ENCODE measurements at places on chromosomes 6 and 20.
A peak's percentile ranks its signal among the peaks of the same experiment; 100 is the strongest.

- DNase-seq, result no peak
Observed at GRCh38 chr6:167915139-167915538, 82.3 kb upstream of the KIF25 start.

DNA sequence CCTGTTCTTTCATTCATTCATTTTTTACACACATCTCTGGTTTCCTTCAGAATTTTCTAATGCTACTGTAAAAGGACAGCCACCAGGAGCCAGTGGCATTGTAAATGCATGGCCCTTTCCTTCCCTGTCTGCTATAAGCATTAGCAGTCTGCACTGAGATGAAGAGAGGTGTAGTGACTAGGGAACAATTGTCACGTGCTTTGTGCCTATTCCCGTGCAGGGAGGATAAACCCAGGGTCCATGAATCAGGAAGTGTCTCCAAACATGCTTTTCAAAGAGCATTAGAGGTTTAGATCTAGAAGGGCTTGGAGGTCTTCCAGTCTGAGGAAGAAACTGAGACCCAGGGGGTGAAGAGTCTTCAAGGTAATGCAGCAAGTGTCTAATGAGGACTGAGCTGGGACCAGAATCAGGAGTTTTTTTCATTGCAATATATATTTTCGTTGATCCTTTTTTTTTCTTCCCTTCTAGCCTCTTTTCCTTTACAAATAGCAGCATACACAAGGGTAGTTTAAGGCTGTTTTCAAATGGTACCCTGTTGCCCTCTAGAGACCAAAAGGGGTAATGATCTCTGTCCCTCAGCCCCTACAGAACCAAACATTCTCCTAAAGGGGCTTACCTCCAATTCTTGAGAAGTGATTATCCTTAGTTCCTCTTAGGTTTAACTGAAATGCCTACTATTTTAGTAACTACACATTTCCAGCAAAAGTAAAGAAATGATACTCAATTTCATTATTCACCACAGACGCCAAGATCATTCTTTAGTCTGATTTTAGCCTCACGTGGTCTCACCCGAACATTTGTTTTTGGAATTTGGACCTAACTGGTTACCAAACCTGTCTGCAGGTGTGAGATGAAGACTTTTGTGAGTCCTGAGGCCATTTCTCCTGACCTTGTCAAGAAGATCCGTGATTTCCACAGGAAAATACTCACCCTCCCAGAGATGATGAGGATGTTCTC is 6.6 kb downstream of the TRIM15 start:
- peak; percentile 5 for DNase-seq

DNA sequence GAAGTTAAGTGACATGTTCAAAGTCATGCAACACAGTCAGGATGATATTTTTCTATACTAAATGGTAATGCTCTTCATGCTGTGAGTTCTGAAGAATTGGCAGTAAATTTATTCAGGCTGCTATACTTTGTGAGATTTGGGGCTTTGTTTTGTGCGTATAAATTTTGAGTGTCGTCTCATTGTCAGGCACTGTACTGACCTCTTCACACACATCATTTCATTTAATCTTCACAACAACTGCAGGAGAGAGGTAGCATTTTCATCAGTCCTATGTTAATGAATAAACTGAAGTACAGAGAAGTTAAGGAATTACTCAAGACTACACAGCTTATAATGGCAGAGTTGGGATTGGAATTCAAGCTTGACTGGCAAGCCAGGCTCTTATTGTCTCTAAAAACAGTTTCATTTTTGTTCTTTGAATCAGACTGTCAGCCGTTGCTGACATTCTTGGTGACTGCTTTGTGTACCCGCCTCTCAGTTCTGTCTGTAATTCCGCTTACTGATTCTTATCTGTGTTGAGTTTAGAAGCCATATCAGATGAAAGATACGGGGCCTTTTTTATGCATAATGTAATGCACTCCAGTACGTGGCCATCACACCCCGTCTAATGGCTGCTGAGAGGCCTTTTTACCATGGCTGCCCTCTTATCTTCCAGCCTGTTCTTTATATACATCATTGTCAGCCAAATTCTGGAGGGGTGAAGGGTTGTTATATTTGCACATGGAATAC is 274.9 kb downstream of the UTRN start:
- no peak for DNase-seq

DNA sequence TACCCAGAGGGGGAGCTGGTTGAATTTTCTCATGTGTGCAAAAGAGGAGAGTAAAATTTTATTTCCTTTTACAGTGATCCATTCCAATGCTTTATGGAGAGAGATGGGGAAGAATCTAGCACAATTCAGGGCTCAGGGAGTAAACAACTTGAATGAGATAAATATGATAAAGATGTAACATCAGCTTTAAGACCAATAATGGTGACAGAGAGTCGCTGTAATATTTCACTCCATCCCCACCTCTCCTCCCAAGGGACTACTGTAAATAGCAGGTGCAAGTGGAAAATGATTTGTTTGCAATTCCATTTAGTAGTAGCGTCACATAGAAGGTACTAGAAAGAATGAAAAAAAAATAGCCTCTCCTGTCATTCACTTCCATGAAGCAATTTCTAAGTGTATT is 4.8 kb downstream of the CRISP3 start:
- peak; percentile 1 for DNase-seq

DNA sequence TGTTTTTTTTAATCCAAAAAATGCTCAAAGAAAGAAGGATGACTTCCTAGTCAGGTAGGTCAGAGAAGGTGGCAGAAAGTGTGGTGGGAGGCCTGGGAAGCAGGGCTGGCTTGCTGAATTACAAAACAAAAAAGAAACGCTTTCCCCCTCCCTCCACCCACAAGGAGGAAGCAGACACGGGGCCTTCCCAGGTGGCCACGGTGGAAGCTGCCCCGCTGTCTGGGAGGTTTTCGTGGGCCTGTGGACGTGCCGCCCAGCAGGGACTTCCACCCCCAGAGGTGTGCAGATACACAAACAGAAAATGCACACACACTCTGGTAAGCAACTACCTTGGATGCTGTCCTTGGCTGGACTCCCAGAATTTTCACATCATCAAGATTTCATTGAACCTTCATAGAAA is 198.2 kb upstream of the CDH4 start:
- DNase-seq, result no peak

GRCh38 chr6:57256541-57256940 is 34.4 kb upstream of the RAB23 start:
- DNase-seq, result no peak

GRCh38 chr6:27471365-27472115 is 1.4 kb downstream of the ZNF184 start:
- no peak for DNase-seq

DNA sequence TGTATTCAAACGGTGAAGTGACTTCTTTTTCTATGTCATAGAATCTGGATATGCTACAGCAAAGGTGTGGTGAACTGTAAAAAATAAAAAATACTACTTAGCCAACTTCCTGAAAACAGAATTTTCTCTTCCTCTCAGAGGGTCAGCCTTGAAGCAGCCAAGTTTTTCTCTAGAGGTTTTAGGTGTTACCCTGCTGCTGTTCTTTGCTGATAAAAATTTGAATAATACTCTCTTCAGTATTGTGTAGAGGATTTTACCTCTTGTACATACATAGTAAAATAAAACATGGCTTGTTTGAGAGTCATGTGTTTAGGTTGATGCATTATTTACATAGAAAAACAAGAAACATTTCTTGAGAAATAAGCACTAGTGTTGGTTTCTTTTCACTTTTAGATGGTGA is 458.4 kb downstream of the TBC1D32 start:
- no peak for DNase-seq
